ENCODE measurements at places on chromosomes 7 and 10.

- DNase-seq: no peak
These were observed 229.7 kb downstream of the CDK14 start for GRCh38 chr7:90825779-90826178.

DNA sequence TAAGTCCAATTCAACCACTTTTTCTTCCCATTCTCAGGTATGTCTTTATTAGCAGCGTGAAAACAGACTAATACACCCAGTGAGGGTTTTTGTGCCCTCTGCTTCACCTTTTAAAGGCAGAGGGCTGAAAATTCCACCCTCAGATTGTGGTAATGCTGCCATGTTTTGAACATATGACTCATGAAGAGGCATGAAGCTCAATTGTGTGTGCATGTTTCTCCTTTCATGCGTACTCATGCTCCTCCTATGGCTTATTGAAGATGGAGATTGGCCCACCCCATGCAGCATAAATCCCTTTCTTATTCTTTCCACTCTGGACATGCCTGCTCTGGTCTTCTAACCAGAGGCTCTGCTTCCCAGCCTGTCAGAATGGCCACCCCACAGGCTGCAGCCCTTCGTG is 168.0 kb upstream of the PRKCQ start:
- no peak for DNase-seq

GRCh38 chr10:34335960-34336690 is 479.0 kb downstream of the PARD3 start:
- no peak for DNase-seq

DNA sequence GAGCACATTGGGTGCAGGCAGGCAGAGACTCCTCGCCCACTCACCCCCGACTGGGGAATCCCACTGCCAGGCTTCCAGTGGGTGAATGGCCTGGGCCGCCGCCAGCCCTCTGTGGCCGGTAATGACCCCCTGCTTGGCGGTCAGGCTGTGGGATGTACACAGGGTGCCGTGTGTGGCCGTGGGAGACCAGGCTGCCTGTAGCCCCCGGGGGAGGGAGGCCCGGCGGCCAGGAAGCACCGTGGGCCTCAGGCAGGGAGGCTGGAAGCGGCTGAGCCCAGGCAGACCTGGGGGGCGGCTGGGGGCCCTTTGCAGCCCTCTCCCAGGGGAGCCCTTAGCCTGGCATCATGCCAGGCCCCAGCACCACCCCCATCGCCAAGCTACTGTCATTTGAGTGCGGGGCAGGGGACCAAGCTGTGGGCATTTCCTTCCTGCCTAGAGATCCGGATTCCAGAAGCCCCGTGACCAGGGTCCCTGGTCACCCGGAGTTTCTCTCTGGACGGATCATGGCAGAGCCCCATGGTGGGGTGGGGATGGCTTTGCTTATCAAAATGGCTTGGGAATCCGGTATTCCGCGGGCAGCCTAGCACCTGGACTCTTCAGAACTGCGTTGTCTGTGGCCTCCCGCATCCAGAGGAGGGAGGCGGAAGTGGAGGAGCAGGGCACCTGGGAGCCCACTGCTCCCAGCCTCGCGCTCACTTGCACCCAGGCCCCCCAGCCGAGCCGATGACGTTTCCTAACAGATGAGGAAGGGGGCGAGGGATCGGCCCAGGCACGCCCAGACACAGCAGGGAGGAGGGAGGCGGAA is 1.1 kb downstream of the TTYH3 start:
- DNase-seq: no peak

GRCh38 chr7:74263399-74264120 is 9.4 kb upstream of the RFC2 start:
- DNase-seq: no peak

GRCh38 chr7:26584326-26584725 is 280.1 kb downstream of the SKAP2 start:
- DNase-seq: no peak

DNA sequence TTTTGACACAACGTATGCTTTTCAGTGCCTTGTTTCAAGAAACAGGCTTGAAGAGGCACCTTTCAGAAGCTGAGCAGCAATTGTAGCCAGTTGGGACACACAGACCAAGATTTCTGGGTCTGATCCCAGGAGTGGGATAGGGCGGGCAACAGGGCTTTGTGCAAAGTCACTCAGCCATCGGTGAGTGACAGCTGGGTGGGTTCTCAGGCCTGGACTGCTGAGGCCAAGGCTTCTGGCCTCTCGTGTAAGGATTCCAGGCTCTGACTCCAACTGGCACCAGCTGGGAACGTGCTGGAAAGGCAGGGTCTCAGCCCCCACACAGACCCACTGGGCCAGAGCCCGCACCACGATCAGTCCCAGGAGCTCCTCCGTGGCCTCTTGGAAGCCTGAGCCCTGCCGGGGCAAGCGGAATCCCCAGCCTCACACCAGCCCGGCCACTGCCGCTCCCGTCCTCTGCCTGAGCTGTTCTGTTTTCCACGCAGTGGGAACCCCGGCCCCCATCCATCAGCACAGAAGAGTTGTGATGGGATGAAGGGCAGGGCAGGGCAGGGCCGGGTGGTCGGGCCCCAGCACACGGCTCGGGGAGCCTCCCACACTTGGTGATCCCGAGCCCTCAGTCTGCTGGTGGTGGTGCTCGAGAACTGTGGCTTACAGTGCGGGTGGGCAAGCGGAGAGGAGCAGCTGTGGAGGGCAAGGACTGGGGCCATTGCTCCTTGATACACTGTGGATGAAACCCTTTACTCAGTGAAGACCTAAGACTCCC is 46.8 kb downstream of the VIPR2 start:
- no peak for DNase-seq

DNA sequence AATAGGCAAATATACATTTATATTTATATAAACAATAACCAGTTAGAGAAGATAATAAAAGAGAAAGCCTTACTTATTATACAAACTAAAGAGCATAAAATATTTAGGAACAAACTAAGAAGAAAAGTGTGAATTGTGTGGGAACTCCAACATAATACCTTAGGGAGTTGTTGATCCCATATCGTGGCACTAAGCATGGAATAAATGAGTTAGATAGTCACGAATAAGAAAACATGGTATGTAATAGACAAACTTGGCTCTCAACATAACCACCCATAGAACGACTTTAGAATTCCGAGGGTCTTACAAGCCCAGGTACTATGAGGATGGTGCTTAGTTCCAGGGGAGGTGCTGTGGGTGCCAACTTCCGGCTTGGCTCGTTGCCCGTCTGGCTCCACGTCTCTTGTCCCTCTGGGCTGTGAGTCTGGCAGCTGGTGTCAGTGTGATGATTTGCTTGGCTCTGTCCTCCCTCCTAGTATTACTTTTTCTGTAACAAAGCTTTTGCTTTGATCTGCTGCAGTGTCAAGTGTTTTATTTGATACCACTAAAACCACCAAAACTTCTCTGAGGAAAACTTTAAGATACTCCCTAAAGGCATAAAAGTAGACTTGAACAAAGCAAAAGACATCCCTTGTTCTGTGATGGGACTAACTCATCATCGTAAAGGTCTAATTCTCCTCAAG is 9.5 kb upstream of the RBM20 start:
- DNase-seq: no peak

DNA sequence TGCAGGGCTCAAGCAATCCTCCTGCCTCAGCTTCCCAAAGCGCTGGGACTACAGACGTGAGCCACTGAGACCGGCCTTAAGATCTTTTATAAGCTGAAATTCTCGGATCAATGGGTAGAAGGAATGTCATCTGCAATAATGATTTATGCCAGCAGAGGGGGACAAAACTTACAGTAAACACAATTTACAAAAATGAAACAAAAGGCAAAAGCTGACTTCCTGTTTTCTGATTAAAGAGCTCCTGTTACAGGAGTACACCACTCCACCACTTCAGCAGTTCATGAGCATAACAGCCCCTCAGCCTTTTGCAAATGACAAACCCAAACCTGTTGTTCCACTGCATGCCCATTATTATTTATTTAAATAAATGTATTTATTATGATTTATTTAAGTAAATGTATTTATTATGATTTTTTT is 88.5 kb upstream of the ATP6V0A4 start:
- no peak for DNase-seq

Data from left forelimb (tissue), 1 donor.